Body of pancreas (tissue), 4 donors: ENCODE measurements at places on chromosomes 16 and 17. TPM values are rescaled to one million over a fixed set of nuclear protein-coding genes. Genes with fewer than 3 reads are reported as not detected.

- peaks cover 13% of the 10 kb centered on the region for H3K27me3 ChIP-seq
- H3K4me3 ChIP-seq: no peak overlapping the region
- no peak overlapping the region for H3K27ac ChIP-seq
- peaks cover 15% of the 10 kb centered on the region for H3K4me1 ChIP-seq
- no peaks in the 10 kb centered on the region for H3K36me3 ChIP-seq
These were observed 15.9 kb downstream of the EPOP start for GRCh38 chr17:38658741-38659345.

Gene TENT4B
- 2.0 TPM for total RNA-seq

Gene ANKFY1
- total RNA-seq: 40.5 TPM

Gene SPG7
- 152 TPM for total RNA-seq

Gene KIF2B
- not detected for total RNA-seq

GRCh38 chr16:50372611-50373344 is 4.0 kb upstream of the BRD7 start:
- H3K4me1 ChIP-seq: peaks cover 3% of the 10 kb centered on the region
- H3K4me3 ChIP-seq: no peak overlapping the region
- no peaks in the 10 kb centered on the region for H3K27me3 ChIP-seq

- H3K27ac ChIP-seq: no peak overlapping the region
- no peak for DNase-seq
- H3K27me3 ChIP-seq: no peaks in the 10 kb centered on the region
- H3K4me1 ChIP-seq: peaks cover 13% of the 10 kb centered on the region
- no peak overlapping the region for H3K4me3 ChIP-seq
These were observed 36.9 kb downstream of the UBN1 start for GRCh38 chr16:4884209-4884608.
